Left forelimb (tissue), 1 donor: ENCODE measurements at places on chromosomes 2 and 18.

- no peak for DNase-seq
These were observed 309.3 kb downstream of the ZNF521 start for GRCh38 chr18:25042641-25043051.

DNA sequence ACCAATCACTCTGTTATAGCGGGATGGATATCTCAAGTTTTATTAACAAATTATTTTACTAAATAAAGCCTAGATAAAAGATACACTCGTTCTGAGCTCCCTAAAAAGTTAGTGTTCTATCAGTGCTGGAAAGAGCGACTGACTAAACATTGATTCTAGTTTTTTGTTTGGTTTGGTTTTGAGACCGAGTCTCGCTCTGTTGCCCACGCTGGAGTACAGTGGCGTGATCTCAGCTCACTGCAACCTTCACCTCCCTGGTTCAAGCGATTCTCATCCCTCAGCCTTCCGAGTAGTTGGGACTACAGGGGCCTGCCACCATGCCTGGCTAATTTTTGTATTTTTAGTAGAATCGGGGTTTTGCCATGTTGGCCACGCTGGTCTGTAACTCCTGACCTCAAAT lies 73.8 kb upstream of the CDCA7 start:
- DNase-seq: no peak

DNA sequence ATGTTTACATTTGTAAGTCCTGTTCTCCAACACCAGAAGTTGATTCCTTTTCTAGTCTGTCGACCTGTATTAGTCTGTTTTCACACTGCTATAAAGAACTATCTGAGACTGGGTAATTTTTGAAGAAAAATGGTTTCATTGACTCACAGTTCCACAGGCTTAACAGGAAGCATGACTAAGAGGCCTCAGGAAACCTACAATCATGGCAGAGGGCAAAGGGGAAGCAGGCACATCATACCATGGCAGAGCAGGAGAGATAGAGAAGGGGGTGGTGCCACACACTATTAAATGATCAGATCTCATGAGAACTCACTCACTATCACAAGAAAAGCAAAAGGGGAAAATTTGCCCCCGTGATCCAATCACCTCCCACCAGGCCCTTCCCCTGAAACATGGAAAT lies 112.8 kb upstream of the MAP3K20 start:
- no peak for DNase-seq

- no peak for DNase-seq
These were observed 101.1 kb downstream of the CTIF start for GRCh38 chr18:48639772-48640432.

GRCh38 chr2:207238831-207239701 lies 73.3 kb upstream of the KLF7 start:
- no peak for DNase-seq

DNA sequence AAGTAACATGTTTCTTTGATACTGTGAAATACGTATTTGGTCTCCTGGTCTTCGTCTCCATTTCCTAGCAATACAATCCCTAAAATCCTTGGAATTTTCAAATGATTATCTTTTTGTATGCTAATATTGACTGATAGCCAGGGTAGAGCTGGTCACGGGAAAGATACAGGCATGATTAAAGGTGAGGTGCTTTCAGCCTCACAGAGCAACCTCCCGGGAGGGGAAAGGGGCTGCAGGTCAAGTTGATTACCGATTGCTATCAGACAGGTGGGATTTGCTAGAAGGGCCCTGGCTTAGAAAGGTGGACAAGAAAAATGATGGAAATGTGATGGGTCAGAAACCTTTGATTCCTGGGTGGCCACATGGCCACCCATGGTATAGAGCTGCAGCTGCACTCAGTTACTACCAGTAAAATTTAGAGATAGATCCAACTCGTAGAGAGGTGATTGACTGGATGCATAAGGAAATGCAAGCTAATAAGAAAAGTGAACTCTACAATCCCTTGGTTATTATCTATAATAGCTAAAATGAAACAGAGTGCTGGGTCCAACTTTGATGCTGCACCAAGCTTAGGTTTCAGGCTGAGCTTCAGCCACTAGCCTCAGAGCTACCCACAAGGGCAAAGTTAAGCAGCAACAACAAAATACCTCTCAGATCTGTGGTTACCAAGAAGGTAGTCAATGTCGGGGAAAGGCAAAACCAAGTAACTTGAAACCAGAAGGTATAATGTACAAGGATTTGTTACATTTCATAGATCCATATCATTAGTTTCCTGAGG lies 15.3 kb downstream of the YPEL5 start:
- no peak for DNase-seq

GRCh38 chr2:235567842-235568241 lies 74.0 kb downstream of the AGAP1 start:
- DNase-seq: no peak

DNA sequence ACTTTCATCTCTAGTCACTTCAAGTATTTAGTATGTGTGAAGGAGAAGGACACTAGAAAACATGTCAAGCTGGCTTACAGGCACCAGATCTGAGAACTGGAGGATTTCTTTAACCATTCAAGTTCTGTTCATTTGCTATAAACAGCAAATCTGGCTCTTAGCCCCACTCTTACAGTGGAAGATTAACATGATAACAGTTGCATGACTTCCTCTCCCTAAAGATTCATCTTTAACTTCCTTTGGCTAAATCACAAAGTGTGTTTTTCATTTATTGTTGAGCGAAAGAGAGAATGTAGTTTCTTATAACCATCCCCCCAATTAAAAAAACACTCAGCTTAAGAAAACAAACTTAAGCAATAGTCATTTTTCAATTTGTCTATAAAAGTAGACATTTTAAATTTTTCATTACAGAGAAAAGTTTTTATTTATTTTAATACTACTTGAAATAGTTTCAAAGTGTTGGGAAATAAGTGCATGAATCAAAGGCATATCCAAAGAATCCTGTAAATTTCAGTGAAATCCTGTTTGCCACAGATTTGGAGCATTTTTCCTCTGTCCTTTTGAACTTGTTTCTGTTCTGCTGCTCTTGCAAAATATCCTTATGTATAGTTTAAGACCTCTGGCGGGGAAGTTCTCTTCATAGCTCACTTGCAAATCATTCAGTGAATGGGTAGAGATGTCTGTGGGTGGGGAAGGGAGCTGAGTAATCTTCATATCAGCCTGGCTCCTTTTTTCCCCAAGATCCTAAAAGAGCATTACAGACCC lies 241.0 kb upstream of the RBBP8 start:
- DNase-seq: no peak

- no peak for DNase-seq
These were observed 85.6 kb upstream of the LHCGR start for GRCh38 chr2:48841126-48841525.

GRCh38 chr2:123971564-123972318 lies 53.3 kb upstream of the CNTNAP5 start:
- DNase-seq: no peak

GRCh38 chr2:100982431-100982861 lies 19.6 kb upstream of the RPL31 start:
- DNase-seq: peak; percentile 48

- DNase-seq: no peak
These were observed 4.1 kb upstream of the LOXHD1 start for GRCh38 chr18:46660957-46661749.

DNA sequence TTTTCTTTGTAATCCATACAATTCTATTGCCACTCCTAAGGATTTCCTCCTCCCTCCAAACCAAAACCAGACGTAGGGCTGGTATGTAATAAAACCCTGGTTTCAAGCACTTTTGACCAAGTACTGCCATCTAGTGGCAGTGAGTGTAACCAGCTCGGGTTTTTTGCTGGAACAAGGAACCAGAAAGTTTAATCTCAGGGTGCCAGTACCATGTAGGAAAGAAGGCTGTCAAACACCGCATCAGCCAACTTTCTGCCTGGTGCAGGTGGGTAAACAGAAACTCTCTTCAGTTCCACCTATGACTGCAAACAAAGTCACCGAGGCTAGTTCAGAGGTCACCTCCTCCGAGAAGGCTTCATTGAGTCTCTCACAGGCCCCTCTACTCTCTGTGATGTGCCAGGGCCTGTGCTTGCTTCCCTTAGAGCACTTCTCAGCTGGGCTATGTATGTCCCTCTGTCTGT lies 10.2 kb upstream of the THNSL2 start:
- DNase-seq: no peak

- no peak for DNase-seq
These were observed 124.8 kb downstream of the DTNB start for GRCh38 chr2:25548601-25549000.

DNA sequence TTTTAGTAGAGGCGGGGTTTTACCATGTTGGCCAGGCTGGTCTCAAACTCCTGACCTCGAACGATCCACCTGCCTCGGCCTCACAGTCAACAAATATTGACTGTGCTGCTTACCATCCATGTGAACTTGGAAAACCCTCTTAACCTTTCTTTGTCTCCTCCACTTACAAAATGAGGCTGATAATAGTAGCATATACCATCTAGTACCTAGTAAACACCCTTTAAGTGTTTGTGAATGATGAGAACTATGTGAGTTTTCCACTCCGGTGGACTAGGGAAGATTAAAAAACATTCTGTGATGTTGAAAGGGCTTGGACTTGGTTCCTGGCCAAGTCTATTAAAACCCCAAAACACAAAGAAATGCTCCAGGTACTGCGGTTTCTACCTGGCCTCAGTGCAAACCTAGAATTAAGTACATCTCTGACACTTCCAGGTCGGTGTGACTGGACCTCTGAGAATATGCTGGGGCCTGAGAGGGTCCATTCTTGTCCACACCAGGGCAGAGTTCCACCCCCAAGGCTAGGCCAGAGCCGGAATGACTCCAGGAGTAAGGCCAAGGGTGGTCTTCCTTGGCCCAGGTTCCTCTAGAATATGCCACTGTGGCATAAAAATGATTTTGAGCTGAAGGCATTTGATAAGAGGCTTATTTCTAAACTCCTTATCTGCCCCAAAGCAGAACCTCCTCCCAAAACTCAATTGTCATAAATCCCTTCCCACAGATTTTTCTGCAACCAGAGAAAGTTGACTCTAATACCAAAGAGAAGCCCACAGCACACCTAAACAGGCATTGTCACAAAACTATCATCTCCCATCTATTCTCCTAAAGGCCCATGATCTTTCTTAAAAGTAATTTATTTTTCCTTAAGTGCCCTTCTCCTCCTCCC lies 217.5 kb downstream of the TGIF1 start:
- DNase-seq: no peak

- DNase-seq: no peak
These were observed 752.0 kb upstream of the HS6ST1 start for GRCh38 chr2:129070663-129071062.

DNA sequence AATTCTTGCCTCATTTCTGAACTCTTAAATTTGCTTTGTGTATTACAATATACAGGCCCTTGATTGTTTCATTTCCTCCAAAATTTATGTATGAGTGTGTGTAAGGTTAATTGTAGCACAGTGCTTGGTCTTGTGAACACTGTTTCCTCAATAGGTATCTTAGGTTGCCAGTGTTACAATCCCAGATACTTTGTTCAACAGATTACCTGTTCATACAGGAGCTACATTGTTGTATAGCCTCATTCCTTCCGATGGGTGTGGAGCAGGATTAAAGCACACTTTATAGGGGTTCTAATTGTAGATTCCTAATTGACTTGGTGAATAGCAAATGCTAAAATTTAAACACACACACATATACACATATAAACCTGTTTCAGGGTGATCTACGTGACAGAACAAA lies 10.7 kb downstream of the RBBP8 start:
- no peak for DNase-seq

- DNase-seq: peak; percentile 45
These were observed 10.8 kb upstream of the ALPP start for GRCh38 chr2:232367591-232368233.

GRCh38 chr2:210727549-210727948 lies 171.2 kb downstream of the CPS1 start:
- no peak for DNase-seq

DNA sequence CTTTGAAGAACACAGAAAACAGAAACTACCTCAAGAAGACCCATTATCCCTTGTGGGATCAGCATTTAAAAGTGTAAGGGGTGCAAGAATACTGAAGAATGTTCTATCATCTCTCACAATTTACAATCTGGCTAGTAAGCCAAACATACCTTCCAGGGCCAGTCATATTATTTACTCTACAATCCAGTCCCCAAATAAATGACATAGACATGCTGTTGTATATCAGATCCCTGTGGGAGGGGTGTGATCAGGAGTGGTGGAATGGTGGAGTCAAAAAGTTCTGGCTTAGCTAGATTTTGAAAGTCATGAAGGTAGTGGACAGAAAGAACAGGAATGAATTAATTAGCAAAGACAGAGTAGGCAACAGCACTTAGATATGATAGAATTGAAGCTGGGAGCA lies 1.8 kb upstream of the ITPRID2 start:
- no peak for DNase-seq

GRCh38 chr18:25019931-25020330 lies 332.0 kb downstream of the ZNF521 start:
- DNase-seq: no peak

DNA sequence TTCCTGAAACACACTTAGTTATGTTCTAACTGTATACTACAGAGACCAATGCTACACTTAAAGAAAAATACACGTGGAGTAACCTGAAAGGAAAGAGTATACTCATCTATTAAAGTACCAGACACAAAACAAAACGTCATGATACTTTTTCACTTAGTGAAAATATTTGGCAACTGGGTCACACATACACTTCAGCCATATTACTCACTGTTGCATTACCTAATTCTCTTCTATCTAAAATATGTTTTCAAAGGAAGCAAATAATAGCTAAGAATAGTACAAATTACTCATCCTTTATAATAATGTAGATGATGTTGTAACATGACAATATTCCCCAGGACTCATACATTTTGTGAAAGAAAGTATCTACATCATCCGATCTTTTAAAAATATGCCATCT lies 76.5 kb upstream of the EPB41L3 start:
- no peak for DNase-seq

DNA sequence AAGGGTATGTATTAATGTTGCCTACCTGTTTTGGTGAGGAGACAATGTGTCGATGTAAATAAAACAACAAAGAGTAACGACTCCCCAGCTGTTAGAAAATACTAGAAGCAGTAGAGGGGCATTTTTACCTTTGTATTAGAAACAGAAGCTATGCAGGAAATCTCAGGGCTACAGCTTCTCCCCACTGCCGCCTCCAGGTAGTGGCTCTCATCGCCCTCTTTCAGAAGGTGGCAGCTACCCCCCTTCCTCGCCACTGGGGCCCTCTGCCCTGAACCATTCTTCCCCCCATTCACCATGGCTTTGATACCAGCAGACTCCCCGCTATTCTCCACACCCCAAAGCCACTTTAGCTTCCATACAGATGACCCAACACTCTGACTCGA lies 6.7 kb downstream of the PLA2R1 start:
- DNase-seq: no peak

GRCh38 chr2:181430406-181431118 lies 26.6 kb upstream of the ITGA4 start:
- DNase-seq: no peak

GRCh38 chr18:12338382-12338781 lies 30.3 kb downstream of the TUBB6 start:
- no peak for DNase-seq

GRCh38 chr18:13630716-13631268 lies 95.6 kb downstream of the FAM210A start:
- peak; percentile 23 for DNase-seq

DNA sequence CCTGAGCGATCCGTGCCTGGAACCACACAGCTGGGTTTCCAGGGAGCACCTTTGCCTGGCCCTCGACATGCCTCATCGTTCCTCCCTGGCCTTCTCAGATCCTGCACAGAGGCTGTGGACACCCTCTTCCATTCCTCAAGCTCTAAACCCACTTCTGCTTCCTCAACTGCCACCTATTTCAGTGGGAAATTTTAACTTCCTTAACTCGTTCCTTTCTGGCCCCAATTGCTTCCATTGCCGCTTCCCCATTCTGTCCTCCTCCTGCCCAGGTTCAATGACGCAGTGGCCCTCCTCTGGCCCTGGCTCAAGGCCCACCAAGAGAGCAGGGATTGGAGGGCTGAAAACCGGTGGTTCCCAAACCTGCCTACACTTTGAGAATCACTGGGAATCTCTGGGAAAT lies 4.8 kb upstream of the B3GNT7 start:
- no peak for DNase-seq
